Cortex of kidney (tissue), 1 donor: ENCODE measurements at places on chromosomes 5 and 9.

DNA sequence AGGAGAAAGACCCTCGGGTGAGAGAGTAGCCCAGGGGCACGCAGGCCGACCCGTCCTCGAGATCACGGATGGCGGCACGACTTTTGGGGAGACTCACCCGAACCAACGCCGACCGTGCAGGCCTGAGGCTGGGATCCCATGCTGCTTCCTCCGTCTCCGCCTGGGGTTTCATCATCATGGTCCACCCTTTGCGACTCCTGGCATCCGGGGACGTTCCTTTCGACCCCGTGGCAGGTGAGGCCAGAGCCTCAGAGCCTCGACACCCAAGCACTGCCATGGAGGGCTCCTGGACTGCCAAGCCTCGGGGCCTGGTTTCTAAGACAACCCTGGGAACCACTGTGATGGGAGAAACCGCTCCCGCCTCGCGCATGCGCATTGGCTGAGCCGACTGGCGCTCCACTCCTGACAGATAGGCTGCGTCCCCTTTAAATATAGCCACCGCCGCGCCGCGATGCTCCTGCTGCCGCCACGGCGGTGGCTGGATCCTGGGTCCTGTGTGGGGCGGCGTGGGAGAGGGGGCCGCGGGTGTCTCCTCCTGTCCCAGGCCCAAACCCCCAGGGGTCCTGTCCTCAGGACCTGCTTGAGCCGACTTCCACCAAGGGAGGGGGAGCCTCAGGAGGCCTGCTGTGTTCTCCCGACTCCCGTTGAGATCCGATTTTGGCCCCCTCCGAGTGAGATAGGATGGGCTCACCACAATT is 481.6 kb downstream of the SPATA31A7 start:
- no peak for DNase-seq

DNA sequence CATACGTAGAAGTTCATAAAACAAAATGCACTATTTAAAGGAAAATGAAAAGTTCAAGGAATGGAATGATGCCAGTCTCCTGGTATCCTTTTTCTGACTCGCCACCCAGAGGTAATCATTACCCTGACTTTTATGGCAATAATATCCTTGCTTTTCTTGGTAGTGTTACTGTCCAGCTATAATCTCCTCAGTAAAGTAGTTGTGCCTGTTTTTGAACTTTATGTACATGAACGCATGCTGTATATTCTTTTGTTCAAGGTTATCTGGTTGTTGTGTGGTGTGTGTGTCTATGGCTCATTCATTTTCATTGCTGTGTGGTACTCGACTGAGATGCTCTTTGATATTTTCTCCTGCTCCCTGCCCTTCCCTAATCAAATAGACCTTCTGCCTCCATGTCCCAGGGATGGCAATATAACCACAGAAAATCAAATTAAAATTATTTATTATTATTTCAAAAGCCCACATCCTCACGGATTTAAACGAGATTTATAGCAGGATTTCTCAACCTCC is 29.2 kb upstream of the FBP1 start:
- no peak for DNase-seq

DNA sequence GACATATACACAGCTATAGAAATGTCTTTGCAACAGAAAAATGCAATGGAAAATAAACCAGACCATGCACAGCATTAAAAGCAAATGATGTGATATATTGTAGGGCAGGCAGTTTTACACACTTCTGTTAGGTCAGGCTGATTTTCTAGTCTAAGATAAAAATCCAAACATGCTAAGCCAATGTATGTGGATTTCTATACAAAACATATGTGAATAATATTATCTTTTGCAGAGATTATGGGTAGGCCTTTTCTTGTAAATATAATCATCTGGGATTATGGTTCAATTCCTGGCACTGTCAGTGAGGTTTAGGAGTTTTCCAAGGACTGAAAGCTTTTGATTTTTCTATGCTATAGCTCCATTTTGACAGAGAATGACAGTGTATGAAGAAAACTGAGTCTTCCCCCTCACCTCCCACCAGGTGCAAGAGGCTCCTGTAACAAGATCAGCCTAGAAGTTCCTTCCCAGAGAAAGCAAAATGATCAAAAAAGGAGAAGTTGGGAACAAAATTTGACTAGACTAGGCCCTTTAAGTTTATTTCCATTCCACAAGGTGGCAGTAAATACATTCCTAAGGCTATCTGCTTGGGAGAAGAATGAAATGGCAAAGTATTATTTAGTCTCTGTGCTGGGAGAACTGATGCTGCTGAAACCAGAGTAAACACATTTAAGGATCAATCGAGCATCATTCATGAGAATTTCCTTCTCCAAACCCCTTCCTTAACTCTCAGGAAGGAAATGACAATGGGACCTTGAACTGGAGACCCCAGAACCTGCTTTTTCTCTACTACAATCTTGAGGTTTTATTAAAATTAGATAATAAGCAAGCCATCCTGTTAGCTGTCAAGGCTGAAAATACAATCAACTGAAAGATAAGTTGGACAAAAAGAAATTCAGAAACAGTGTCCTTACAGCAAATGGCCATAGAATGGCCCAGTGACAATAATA is 133.0 kb upstream of the TUT7 start:
- DNase-seq, result no peak

- no peak for DNase-seq
Measured at GRCh38 chr9:108033976-108034964, 544.7 kb upstream of the KLF4 start.

DNA sequence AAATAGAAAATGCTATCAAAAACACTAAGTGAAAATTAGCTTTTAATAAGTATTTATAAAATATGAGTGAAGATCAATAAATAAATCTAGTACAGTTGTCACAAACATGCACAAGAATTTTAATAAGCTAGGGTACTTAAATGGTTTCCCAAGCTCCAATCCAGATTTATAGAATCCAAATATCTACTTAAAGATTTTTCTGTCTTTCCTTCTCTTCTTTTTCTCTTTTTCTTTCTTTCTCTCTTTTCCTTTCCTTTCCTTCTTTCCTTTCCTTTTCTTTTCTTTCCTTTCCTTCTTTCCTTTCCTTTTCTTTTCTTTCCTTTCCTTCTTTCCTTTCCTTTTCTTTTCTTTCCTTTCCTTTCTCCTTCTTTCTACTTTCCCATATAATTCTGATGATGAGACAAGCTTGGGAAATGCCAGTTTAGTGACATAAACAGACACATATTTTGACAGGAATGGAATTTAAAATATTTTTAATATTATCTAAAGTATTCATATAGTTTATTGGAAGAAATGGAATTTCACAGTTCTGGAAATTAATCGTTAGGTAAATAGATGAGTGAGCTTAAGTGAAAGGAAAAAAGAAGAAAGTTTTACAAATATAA is 832.8 kb downstream of the NR2F1-AS1 start:
- DNase-seq, result no peak

GRCh38 chr9:92236915-92237314 is 56.6 kb downstream of the IARS1 start:
- no peak for DNase-seq

GRCh38 chr5:154824070-154824469 is 26.3 kb downstream of the FAXDC2 start:
- DNase-seq, result no peak

DNA sequence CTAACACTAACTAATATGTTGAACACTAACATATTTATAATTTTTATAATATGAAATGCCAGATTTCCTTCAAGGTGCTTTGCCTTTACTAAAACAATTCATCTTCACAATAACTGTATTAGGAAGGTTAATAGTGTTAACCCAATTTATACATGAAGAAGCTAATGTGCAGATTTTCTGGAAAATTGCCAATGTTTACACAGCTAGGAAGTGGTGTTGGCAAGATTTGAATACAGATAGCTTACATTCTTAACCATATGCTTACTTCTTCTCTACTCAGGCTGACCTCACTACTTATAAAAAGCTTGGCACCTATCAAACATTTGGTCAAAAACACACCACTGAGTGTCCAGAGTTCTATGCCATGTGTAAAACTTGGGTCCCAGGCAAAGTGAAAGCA is 445.4 kb upstream of the ITGA1 start:
- DNase-seq, result no peak

- no peak for DNase-seq
Measured at GRCh38 chr9:117325831-117326230, 89.0 kb downstream of the ASTN2 start.

- no peak for DNase-seq
Measured at GRCh38 chr5:31124651-31125305, 68.7 kb upstream of the CDH6 start.

DNA sequence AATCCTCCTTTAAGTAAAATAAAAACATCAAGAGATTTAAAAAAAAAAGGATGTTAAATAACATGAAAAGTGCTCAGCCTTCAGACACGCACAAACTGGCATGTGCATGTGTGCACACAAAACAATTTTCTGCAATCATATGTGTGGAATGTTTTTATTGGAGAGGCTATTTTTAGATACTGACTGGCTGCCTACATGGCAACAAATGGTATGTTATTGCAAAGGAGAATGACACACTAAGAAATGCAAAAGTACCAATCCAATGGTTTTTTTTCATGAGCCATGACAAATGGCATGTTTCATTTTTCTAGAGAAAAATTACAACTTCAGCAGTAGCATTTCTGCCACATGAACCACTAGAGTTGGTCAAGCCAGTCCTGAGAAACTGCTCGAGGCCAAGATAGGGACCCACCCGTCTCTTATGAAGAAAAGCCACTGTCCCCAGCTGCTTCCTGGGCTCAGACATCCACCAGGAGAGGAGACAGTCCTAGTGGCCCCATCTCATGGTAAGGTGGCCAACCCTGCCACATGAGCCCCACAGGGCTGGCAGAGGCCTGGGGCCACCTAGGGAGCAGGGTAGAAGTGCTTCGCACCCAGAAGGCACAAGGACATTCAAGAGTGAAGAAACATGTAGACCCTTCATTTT is 116.4 kb downstream of the MYO10 start:
- DNase-seq, result no peak

DNA sequence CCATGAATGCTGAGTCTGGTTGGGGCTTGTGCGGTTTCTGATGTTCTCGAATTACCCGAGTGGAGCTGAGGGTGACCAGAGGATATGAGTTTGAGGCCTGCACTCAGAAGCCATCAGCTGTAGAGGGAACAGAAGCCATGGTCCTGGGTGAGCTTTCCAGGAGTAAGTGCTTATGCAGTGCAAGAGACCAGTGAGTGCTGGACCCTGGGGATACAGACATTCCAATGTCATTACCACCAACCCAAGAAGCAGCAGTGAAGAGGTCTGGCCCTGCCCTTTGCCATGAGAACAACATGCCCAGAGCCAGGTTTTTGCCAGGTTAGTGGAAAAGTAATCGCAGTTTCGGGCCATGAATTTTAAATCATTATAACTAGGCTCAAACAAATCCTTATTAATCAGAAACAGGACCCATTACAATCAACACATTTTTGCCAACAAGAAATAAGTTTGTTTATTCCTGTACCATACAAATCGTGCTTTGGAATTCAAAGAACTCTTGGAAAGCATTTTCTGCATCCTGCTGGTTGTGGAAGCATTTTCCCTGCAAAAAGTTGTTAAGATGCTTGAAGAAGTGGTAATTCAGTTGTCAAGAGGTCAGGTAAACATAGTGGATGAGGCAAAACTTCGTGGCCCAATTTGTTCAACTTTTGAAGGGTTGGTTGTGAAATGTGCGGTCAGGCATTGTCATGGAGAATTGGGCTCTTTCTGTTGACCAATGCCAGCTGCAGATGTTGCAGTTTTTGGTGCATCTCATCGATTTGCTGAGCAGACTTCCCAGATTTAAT is 154.6 kb downstream of the SYK start:
- no peak for DNase-seq

GRCh38 chr9:100099722-100100042 is 639 bp downstream of the INVS start:
- DNase-seq, result no peak

GRCh38 chr5:97764700-97765099 is 581.7 kb upstream of the RIOK2 start:
- no peak for DNase-seq

DNA sequence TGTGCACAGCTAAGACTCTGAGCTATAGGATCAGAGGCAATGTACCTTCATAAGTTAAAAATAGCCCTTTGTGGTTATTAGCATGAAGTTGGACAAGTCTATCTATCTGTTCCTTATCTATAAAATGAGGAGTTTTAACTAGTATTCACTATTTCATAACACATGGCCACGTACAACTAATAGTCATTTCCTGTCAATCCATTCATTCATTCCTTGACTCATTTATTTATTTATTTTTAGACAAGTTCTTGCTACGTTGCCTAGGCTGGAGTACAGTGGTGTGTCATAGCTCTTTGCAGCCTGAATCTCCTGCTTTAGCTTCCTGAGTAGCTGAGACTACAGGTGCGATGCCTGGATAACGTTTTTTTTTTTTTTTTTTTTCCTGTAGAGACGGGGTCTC is 92.1 kb downstream of the NR3C1 start:
- no peak for DNase-seq

- no peak for DNase-seq
Measured at GRCh38 chr9:74666625-74667316, 169.6 kb downstream of the RORB start.

GRCh38 chr9:68947842-68948569 is 65.9 kb downstream of the PRKACG start:
- DNase-seq, result no peak

GRCh38 chr9:36788534-36788933 is 215.8 kb downstream of the MELK start:
- DNase-seq, result no peak

DNA sequence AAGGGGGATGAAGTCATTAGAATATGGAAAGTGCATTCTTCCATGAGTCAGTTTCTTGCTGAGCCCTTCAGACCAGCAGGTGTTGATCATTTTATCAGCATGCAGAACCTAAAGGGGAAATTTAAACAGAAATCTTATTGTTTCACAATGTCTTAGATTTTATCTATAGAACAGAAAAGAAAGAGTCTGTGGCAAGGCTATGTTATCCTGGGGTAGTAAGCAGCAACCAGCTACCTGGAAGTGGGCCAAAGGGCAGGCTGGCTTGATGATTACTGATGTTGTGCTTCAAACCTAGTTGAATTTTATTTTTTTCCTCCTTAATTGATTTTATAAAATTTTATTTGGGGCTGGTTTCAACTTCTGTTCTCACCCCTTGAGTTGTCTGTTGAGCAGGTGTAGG is 101.5 kb downstream of the LRRC70 start:
- DNase-seq, result no peak
